ENCODE measurements at places on chromosomes 4 and X. TPM values are rescaled to one million over a fixed set of nuclear protein-coding genes. Genes with fewer than 3 reads are reported as not detected.

Gene RAB33A
- 1.4 TPM for total RNA-seq

Gene TEX13C
- total RNA-seq = not detected

Gene KIAA1210
- not detected for total RNA-seq

Gene SPACA5
- not detected for total RNA-seq

Gene CPE
- total RNA-seq = 24.5 TPM

Gene CDS1
- total RNA-seq = 22.4 TPM

GRCh38 chrX:150857453-150857852 lies 41.0 kb downstream of the CD99L2 start:
- H3K4me1 ChIP-seq = no peaks in the 10 kb centered on the region
- DNase-seq = no peak
- no peak overlapping the region for H3K27ac ChIP-seq
- H3K27me3 ChIP-seq = no peaks in the 10 kb centered on the region

- H3K4me1 ChIP-seq = no peaks in the 10 kb centered on the region
- no peak overlapping the region for H3K27ac ChIP-seq
- DNase-seq = no peak
- no peaks in the 10 kb centered on the region for H3K27me3 ChIP-seq
- no peaks in the 10 kb centered on the region for H3K36me3 ChIP-seq
These were observed 15.3 kb upstream of the RAB9B start for GRCh38 chrX:103847174-103847870.

GRCh38 chr4:78737035-78737434 lies 39.1 kb upstream of the BMP2K start:
- no peak for DNase-seq
- H3K27me3 ChIP-seq = no peaks in the 10 kb centered on the region
- no peak overlapping the region for H3K27ac ChIP-seq
- H3K4me3 ChIP-seq = no peak overlapping the region

GRCh38 chrX:116436358-116436816 lies at the start of gene SLC6A14:
SLC6A14 (plus strand) TSS chrX:116436606; CDS start chrX:116436710, 104 bp downstream.
- H3K4me1 ChIP-seq = no peaks in the 10 kb centered on the region
- no peaks in the 10 kb centered on the region for H3K36me3 ChIP-seq
- peak within 1 kb of the TSS; percentile 10 for H3K4me3 ChIP-seq
- peak; percentile 57 for DNase-seq
- no peaks in the 10 kb centered on the region for H3K27me3 ChIP-seq
- peak within 1 kb of the TSS; percentile 34 for H3K27ac ChIP-seq

GRCh38 chrX:11751261-11751660 lies 6.8 kb upstream of the MSL3 start:
- no peaks in the 10 kb centered on the region for H3K27me3 ChIP-seq
- no peaks in the 10 kb centered on the region for H3K4me1 ChIP-seq
- no peak overlapping the region for H3K27ac ChIP-seq
- no peaks in the 10 kb centered on the region for H3K36me3 ChIP-seq
- DNase-seq = no peak

DNA sequence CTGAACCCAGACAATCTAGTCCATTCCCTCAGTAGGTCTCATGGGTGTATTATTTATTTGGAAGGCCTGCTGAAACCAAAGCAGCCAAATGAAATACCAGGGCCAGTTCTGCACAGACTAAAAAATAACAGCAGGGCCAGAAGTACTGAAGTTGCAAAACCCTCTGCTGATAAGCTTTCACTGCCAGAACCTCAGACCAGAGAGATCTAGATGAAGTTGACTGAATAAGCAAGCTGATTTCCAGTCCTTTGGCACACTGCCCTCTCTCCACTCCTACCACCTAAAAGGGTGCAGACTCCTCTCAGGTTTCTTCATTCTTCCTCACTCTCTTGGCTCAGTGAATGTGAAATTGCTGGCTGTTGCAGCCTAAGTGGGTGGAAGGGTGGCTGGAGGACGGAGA lies 276.7 kb upstream of the KLF3 start:
- no peaks in the 10 kb centered on the region for H3K36me3 ChIP-seq
- H3K27me3 ChIP-seq = no peaks in the 10 kb centered on the region
- H3K4me3 ChIP-seq = no peak overlapping the region
- H3K27ac ChIP-seq = no peak overlapping the region
- no peak for DNase-seq
- peaks cover 9% of the 10 kb centered on the region for H3K4me1 ChIP-seq

DNA sequence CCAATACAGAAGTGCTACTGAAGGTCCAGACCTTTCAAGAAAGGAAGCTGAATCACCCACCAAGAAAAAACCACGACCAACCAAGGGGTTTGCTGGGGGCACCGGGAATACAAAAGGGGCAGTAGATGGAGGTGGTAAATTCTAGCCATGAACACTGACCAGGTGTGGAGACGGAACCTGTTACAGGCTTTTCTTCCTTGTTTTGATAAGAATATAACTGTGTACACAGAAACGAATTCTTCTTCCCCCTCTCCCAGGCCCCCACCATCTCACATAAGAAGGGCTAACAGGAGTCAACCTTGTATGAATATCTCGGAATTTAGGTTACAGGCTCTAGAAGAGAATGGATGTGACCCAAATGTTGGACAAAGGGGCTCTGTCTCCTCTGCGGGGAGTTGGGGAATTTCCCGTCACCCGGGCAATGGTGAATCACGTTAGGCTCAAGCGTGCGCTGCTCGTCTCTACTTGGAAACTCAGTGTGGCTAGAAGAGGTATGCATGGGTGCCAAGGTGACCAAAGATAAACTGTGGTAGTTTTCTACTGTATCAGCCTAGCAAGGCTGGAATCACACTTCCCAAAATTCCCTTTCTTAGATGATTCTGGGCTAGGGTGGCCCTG lies 87.0 kb downstream of the AFAP1 start:
- H3K27me3 ChIP-seq = no peaks in the 10 kb centered on the region
- H3K27ac ChIP-seq = no peak overlapping the region
- peaks cover 26% of the 10 kb centered on the region for H3K36me3 ChIP-seq

DNA sequence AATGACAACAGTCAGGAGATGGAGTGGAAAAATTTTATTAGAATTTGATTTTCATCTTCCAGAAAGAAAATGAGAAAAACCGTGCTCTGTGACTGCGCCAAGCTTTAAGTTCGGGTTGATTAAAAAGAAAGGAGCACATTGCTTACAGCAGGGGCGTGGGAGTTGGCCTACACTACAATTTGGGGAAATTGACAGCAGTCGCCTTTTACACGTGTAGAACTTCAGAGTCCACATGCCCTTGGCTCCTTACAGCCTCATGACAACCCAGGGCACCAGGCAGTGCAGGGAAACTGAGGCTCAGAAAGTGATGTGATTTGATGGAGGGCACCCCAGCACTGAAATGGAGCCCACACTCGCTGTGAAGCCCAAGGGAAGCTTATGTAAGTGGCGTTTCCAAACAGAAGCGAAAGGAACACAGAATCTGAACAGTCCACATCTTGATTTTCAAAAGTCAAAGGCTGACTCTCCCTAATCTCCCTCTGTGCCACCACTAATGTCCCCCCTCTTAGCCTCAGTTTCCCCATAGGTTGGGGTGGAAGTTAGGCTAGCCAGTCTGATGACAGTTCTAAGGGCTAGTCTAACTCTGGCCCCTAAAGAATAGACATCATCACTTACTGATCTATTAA lies 5.5 kb downstream of the PPP2R2C start:
- no peaks in the 10 kb centered on the region for H3K4me1 ChIP-seq
- H3K27ac ChIP-seq = no peak overlapping the region
- peaks cover 86% of the 10 kb centered on the region for H3K27me3 ChIP-seq

- no peaks in the 10 kb centered on the region for H3K4me1 ChIP-seq
- H3K4me3 ChIP-seq = no peak overlapping the region
- no peak for DNase-seq
- H3K27me3 ChIP-seq = no peaks in the 10 kb centered on the region
- H3K27ac ChIP-seq = no peak overlapping the region
- no peaks in the 10 kb centered on the region for H3K36me3 ChIP-seq
These were observed 8.4 kb downstream of the NDUFA1 start for GRCh38 chrX:119880076-119880475.

DNA sequence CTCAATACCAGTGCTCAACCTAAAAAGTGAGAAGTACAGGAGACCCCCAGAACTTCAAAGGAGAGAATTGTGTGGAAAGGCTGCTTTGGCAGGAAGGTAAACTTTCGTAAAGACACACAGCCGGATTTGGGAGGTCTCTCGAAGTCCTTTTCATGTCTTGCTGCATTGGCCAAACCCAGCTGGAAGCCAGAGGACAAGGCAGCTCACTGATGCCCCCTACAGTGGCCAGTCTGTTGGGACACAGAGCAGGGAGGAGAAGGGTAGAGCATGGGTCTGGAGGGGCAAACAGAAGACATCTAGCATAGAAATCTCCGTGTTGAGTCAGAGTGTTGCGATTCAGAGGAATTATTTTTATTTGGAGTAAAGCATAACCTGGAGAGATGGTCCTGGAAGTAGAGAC lies 198.9 kb downstream of the ANK2 start:
- no peaks in the 10 kb centered on the region for H3K36me3 ChIP-seq
- no peak overlapping the region for H3K27ac ChIP-seq
- H3K4me1 ChIP-seq = no peaks in the 10 kb centered on the region
- H3K27me3 ChIP-seq = no peaks in the 10 kb centered on the region

- H3K4me3 ChIP-seq = no peak overlapping the region
- no peak overlapping the region for H3K27ac ChIP-seq
- no peaks in the 10 kb centered on the region for H3K4me1 ChIP-seq
These were observed 49.8 kb upstream of the CAMK2D start for GRCh38 chr4:113811359-113811758.

DNA sequence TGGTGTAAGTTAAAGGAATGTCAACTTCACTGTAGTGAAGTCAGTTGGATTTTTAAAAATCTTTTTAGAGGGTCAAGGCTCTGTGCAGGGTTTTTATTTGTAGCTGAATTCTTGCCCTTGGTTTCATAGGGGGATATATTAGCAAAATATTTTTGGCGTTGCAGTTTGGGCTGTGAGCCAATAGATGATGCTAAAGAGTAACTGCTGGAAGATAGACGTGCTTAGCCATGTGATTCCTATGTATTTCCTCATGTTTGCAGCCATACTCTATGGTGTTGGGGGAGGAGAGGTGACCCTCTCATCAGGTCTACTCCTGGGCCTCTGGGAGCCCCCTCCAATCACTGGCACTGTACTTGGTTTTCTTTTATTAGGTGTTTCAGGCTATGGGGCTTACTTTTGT lies 246.7 kb upstream of the ARHGAP24 start:
- H3K27me3 ChIP-seq = no peaks in the 10 kb centered on the region
- H3K4me1 ChIP-seq = no peaks in the 10 kb centered on the region
- no peak overlapping the region for H3K4me3 ChIP-seq
- no peak for DNase-seq
- no peaks in the 10 kb centered on the region for H3K36me3 ChIP-seq

GRCh38 chrX:148577741-148578140 lies 77.3 kb downstream of the AFF2 start:
- H3K27ac ChIP-seq = no peak overlapping the region
- no peak overlapping the region for H3K4me3 ChIP-seq
- no peaks in the 10 kb centered on the region for H3K4me1 ChIP-seq
- no peaks in the 10 kb centered on the region for H3K36me3 ChIP-seq

GRCh38 chr4:85210353-85210752 lies 243.9 kb upstream of the WDFY3 start:
- no peaks in the 10 kb centered on the region for H3K36me3 ChIP-seq
- H3K4me3 ChIP-seq = no peak overlapping the region

GRCh38 chr4:161256172-161256571 lies 907.6 kb downstream of the FSTL5 start:
- H3K36me3 ChIP-seq = no peaks in the 10 kb centered on the region
- H3K27ac ChIP-seq = no peak overlapping the region
- no peaks in the 10 kb centered on the region for H3K27me3 ChIP-seq
- no peak for DNase-seq
- no peak overlapping the region for H3K4me3 ChIP-seq

- H3K27ac ChIP-seq = no peak overlapping the region
- H3K4me3 ChIP-seq = no peak overlapping the region
- no peaks in the 10 kb centered on the region for H3K27me3 ChIP-seq
- H3K4me1 ChIP-seq = peaks cover 16% of the 10 kb centered on the region
- DNase-seq = no peak
- no peaks in the 10 kb centered on the region for H3K36me3 ChIP-seq
These were observed 6.8 kb upstream of the SLC25A6 start for GRCh38 chrX:1398431-1399340.

- H3K4me1 ChIP-seq = peaks cover 4% of the 10 kb centered on the region
- no peak overlapping the region for H3K27ac ChIP-seq
- peaks cover 100% of the 10 kb centered on the region for H3K27me3 ChIP-seq
- H3K4me3 ChIP-seq = no peak overlapping the region
- H3K36me3 ChIP-seq = no peaks in the 10 kb centered on the region
These were observed 3.2 kb upstream of the HELT start for GRCh38 chr4:185015108-185015507.
